ENCODE measurements at places on chromosomes 5 and 9. TPM values are rescaled to one million over a fixed set of nuclear protein-coding genes. Genes with fewer than 3 reads are reported as not detected.

GRCh38 chr5:51968756-51969155, 585.5 kb downstream of the ISL1 start:
- DNase-seq, result no peak

- peak; percentile 24 for DNase-seq
Observed at GRCh38 chr5:43020399-43020746, 19.7 kb downstream of the ANXA2R start.

Gene KIF20A
- polyA plus RNA-seq, result 50.7 TPM

Gene PLPP7
- polyA plus RNA-seq, result 2.2 TPM

Gene TIFAB
- polyA plus RNA-seq, result 0.23 TPM

Data from renal pelvis (tissue), 12 donors.